ENCODE measurements at places on chromosomes 12 and 14. TPM values are rescaled to one million over a fixed set of nuclear protein-coding genes. Genes with fewer than 3 reads are reported as not detected.

DNA sequence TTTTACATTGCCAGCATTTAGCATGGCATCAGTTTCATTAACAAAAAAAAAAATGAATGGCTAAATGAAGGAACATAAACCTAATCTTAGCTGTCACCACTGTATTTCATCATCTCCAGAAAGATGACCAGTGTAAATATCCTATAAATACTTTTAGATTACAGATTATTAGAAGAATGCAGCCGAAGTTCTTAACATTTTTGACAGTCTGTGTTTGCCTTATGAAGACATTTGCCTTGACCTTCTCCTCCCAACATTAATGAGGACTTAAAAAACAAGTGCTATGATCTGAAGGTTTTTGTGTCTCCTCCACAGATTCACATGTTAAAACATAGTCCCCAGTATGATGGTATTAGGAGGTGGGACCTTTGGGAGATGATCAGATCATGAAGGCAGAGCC, 253.0 kb downstream of the SNAPC1 start:
- DNase-seq, result no peak

- DNase-seq, result peak; percentile 88
These were observed 17.1 kb upstream of the EMP1 start for GRCh38 chr12:13179211-13180074.

Gene FOXG1
- total RNA-seq, result 0.09 TPM

Gene MAP1LC3B2
- total RNA-seq, result 3.9 TPM

Gene KRT1
- not detected for total RNA-seq
